Activated CD8-positive, alpha-beta memory T cell treated with anti-CD3 and anti-CD28 coated beads for 1 hour (primary cell): ENCODE measurements at places on chromosomes 1 and 21.

GRCh38 chr1:156217871-156218270 lies 5.1 kb downstream of the PMF1 start:
- no peak for DNase-seq

GRCh38 chr1:239817801-239818200 lies 273.9 kb upstream of the FMN2 start:
- no peak for DNase-seq

DNA sequence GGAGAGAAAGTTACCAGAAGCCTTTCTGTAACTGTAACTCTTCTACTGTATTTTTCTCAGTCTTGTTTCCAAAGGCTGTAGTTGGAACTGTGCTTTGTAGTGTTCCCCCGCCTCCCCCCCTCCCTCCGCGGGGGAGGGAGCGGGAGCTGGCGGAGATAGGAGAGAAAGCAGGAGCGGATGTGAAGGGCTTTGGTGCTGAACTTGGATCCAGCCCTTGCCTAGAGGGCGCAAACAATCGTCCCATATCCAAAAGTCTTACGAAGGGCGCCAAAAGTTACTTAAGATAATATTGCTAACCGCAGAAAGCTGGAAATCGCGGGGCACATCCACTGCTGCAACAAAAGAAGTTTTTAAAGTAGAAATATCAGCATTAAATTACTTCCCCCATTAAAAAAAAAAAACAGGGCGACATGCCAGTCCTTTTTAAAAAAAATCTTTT lies 2.4 kb upstream of the NFIA start:
- DNase-seq: no peak

DNA sequence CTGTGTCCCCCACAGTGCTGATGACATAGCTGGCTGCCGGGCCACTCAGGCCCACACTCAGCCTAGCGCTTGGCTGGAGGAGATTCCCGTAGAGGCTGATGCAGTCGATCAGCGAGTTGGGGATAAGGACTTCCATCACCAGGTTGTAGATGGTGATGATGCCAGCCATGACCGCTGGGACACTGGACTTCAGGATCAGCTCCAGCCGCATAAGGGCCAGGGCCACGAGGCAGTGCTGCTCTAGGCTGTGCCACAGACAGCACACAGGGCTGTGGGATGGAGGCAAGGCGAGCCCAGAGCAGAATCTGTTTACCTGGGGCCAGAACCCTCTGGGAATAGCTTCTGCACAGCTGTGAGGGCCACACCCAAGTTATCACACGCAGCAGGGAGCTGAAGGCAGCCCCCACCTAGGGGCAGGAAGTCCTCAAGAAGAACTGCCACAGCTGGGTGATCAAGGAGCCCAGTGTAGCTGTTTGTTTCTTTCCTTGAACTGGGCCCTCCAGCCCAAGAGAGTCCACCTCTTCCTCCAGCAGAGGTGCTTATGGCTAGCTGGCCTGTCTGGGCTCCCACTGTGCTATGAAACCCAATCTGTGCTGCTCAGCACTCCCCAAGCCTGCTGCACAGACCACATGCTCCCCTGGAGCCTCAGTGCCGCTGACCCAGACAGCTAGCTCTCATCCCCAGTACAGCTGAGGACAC lies 6.2 kb downstream of the SLC2A1 start:
- no peak for DNase-seq

DNA sequence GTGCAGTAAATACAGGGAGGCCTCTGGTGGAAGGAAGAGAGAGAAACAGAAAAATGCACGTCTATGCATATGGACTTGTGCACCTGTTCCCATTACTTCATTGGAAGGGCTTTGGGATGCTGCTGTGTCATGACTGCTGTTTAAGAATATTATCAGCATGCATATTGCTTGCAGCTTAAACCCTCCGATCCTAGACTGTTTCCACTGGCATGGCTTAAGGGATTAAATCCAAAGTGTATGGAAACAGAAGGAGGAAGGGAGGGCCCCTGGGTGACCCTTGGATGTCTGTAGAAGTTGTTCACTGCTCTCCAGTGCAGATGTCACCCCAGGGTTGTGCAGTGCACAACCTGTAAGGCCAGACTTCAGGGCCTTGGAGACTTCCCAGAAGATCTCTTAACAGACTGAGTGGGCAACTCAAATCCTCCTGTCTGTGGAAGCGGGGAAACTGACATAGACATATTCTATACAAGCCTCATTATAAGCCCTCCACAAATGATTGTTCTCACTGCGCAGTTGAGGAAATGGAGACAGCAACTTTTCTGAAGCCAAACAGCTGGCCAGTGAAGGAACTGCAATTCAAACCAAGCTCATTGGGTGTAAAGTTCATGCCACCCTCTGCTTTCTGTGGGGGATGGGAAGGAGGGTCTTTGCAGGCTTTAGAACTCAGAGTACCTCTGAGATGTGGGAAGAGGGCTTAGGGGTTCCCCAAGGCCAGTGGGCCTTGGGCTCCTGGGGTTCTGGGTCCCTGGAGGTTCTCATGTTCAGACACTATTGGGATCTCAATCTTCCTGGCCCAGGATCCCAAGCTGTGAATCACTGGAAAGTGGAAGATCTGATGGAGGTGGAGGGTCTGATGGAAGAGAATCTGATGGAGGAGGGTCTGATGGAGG lies 73.8 kb downstream of the UMODL1 start:
- no peak for DNase-seq

GRCh38 chr1:113283914-113284313 lies 106.4 kb upstream of the MAGI3 start:
- no peak for DNase-seq

DNA sequence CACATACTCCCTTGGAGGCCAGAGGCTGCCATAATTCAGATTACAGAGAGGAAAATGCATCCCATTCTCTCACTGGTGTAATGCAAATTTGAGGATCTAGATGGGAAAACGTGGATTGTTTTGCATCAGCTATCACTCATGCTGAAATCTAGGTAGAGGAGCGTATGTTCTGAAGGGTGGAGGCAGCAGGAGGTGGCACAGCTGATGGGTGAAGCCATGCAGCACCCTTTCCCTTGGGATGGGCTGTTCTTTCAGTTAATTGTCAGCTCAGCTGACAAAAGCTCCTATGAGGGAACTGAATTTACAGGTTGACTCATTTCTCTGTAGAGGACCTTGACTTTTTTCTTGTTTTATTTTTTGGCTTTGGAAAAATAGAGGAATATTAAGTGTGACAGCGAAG lies 41.8 kb downstream of the CAMTA1 start:
- DNase-seq: no peak

GRCh38 chr1:244839656-244840055 lies 4.2 kb downstream of the COX20 start:
- DNase-seq: no peak

- DNase-seq: no peak
Observed at GRCh38 chr1:182389619-182390047, 2.0 kb downstream of the GLUL start.

GRCh38 chr1:186828611-186829454 lies at the start of gene PLA2G4A:
Gene PLA2G4A (plus strand): TSS chr1:186828949. CDS start chr1:186854355, 25,406 bp downstream.
- DNase-seq: no peak

GRCh38 chr1:173403996-173404395 lies 73.1 kb upstream of the PRDX6 start:
- no peak for DNase-seq

- DNase-seq: no peak
Observed at GRCh38 chr1:89800022-89800655, 20.7 kb upstream of the LRRC8D start.

DNA sequence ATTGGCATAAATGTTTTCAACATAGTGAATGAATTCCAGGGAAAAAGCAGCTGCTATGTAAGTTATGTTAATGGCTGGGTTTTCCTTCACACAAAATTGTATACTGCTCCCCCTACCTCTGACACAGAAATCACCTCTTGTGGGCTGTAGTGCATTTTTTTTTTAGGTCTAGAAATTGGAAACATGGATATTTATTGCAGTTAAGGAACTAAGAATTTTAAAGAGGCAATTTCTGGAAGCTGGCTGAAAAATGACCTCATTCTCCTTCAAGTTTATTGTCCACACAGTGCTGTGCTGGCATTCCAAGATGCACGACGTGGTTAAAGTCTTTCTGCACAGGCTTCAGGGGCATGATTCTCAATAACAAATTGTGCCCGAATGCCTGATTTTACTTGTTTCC lies 1424.2 kb downstream of the MRPL39 start:
- no peak for DNase-seq

- no peak for DNase-seq
Observed at GRCh38 chr1:179925922-179926849, 28.4 kb upstream of the CEP350 start.

GRCh38 chr1:221415651-221416050 lies 326.2 kb downstream of the DUSP10 start:
- no peak for DNase-seq

DNA sequence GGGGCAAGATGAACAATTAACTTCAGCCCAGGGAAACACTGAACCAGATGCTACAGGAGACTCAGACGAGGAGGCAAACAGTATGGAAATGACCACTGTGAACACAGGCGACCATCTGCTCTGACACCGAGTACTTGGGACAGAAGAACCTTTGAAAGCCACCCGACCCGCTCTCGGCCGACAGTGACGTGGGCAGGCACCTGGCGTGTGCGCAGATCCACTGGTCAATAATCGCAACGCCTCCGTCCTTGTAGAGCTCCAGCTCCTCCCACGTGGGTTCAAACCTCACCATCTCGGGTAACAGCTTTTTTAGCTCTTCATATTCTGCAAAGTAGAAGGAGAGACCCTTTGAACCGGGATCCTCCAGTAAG lies 20.3 kb downstream of the POFUT2 start:
- DNase-seq: no peak

DNA sequence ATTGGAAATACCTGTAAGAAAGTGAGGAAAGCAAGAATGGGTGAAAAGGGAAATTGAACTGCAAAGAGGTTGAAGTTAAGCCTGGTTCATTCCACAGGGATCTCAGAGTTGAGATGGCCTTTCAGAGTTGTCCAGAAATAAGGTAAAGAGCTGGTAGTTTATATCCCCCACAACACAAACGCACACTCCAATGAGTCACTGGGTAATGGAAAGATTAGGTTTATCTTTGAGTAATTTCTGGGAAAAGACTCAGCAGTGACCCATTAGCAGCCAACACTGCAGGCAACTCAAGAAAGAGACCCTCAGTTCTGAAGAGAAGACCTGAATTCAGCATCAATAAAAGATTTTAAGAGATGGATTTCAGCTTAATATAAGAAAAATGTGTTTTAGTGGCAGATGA lies 485.5 kb downstream of the PTPRC start:
- no peak for DNase-seq

DNA sequence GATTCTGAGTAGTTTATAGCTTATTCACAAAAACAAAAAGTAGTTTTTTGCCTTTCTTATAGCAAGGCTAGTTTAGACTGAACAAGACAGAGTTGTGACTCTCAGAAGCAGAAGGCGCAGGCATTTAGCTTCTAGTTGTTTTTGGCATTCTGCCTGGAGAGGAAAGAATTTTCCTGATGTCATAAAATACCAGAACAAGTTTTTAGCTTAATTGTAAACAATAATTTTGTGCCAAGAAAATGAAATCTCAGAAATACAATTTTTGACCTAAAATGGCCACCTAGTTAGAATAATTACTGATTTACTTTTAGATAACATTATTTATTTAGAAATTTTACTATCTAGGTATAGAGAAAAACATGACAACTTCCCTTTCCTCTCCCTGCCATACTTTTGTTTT lies 1.0 kb downstream of the DNAJB4 start:
- no peak for DNase-seq

DNA sequence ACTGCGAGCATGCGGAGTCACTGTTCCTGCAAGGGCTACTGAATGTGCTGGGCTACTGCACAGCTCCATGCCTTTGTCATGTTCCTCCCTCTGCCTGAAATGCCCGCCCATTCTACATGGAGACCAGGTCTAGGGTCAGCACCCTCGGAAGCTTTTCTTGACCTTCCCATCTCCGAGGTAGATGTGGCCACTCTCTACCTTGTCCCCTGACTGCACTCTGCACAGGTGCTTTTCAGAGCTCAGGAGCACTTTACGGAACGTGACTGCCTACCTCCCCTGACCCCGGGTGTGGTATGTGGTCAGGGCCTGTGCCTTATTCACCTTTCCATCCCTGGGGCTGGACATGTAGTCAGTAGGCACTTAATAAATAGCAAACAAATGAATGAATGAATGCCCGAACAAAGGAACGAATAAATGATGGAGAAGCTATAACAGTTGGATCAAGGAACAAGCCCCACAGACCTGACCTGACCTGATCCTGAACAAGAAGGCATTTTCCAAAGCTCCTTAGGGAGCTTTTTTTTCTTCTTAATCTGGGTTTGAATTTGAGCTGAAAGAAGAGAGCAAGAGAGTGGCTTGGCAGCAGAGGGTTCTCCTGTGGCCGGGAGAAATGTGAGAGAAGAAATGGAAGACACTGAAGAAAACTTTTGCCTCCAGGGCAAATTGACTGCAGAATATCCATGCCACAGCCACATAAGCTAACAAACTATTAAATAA lies 7.9 kb downstream of the RD3 start:
- DNase-seq: no peak

GRCh38 chr1:28249013-28249865 lies 10.1 kb upstream of the SESN2 start:
- no peak for DNase-seq

- no peak for DNase-seq
Observed at GRCh38 chr1:61152066-61152465, 69.7 kb downstream of the NFIA start.

DNA sequence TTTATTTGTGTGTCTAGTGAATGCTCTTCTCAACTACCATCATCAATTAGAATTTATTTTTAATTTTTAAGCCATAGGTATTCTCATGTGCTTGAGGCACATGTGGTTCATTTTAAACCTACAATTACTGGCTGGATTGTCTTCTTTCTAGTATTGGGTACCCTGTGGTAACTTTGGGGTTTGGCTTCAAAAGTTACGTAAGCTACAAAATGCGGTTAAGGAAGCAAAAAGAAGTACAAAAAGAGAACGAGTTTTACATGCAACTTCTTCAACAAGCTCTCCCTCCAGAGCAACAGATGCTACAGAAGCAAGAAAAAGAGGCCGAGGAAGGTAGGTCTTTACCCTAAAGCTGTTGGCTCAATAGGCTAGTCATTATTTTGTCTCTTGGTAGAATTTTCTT lies 25.8 kb downstream of the MACO1 start:
- no peak for DNase-seq

GRCh38 chr1:239655023-239655422 lies 268.7 kb downstream of the CHRM3 start:
- no peak for DNase-seq

- DNase-seq: no peak
Observed at GRCh38 chr1:219459351-219460080, 153.4 kb downstream of the ZC3H11B start.

DNA sequence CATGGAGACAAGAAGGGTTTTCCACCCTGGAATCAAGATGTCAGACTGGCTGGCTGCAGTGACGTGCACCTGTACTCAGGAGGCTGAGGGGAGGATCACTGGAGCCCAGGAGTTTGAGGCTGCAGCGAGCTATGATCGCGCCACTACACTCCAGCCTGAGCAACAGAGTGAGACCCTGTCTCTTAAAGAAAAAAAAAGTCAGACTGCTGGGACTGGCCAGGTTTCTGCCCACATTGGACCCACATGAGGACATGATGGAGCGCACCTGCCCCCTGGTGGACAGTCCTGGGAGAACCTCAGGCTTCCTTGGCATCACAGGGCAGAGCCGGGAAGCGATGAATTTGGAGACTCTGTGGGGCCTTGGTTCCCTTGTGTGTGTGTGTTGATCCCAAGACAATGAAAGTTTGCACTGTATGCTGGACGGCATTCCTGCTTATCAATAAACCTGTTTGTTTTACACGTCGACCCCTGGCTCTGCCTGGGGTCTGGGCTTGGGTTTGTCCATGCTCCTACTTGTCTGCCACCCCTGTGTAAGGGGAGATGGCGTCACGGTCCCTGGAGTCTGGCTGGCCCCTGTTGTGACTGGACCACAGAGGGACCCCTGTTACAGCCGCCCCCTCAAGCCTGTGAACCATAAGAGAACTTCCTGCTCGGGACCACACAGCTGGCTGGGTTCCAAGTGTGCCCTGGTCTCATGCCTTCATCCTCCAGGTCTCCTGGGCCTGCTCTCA lies 20.9 kb upstream of the VPS13D start:
- peak; percentile 75 for DNase-seq
